NCI-H774 (cell line): ENCODE measurements at places on chromosomes 2 and 18.

DNA sequence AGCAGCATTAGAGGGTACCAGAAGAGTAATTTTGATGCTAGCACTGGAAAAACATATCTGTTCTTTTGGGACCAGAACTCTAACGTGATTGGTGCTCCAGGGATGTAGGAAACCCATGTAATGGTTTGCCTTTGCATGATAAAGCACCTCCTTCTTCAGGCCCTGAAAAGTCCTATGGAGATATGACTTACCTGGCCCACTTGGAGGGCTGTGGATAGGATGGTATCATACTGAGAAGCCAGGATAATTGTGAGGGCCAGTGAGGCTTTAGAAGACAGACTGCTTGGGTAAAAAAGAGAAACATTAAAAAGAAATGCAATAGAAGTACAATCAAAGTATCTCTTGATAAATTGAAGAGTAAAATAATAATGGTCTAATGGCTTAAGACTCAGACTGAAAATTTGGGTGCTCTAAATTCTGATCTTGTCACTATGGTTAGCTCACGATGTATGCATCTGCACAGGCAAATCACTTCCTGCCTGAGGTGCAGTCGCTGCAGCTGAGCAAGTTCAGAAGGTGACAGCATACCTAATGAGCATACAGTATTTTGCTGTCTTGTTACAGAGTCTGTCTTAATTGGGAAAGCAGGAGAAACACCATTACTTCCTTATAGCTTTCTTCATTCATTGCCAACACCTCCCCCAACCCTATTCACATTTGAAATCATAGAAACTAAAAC lies 371.5 kb downstream of the NUP35 start:
- no peak for DNase-seq

DNA sequence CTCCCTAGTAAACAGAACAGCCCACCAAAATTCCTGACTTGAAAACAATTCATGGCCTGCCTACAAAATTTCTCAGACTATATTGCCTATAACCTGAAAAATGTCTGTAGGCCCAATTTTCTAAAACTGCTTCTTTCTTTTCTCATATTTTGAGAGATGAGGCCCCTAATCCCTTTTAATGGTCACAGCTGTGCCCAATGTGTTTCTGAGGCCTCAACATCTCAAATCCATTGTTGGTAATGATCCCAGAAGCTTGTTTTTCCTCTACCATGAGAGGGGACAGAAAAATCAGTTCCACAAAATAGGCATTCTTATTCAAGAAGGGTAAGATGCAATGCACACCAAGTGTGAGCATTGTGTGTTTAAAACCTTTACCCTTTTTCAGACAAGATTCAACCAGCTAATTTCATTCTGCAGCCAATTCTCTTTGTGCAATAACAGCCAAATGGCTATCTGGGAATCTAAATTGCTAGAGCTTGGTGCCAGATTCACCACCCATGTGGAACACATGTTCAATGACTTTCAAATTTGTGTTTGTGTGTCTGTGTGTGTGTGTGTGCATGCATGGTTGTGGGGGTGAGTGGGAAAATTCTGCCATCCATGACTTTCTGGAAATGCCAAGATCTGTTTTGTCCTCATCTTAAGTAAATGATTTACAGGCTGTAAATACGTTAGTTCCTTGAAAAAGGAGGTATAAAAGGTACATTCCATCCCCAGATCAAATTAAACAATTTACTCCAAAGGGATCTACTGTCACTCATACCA lies 319.5 kb downstream of the TNS1 start:
- no peak for DNase-seq

DNA sequence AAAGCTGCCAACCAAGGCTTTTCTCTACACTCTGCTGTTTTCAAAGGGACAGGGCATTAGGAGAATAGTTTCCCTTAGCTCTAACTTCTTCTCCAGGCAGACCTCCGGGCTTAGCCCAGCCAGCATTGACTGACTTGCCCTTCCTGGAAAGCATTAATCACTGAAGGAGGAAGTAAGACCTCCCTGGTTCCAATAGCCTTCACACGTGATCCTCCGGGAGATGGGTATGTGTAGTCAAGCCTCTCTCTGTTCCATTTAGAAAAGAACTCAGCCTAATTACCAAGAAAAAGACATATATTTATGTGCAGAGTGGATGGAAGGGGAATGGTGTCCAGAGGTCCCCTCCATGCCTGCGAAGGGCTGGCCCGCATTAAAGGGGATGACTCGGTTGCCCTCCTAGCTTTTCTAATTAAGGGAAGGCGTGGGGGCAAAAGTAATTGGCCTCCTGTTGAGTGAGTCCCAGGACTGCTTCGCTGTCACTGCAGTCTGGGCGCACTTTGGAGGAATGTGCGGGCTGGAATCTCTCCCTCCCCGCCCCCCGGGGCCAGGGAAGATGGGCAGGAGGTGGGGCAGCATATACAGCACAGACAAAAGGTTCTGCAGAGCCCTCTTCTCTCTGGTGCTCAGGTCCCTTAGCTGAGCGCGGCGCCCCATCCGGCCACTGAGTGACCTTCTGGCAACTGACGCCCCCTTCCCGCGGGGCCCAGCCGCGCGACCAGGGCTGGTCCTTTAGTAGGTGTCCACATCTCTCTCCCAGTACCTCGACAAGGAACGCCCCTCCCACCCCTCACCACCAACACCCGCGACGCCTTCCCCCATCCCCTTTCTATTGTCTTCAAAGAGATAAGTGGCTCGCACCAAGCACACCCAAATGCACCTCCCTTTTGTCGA lies 686.0 kb downstream of the NRXN1 start:
- no peak for DNase-seq

- DNase-seq = no peak
Measured at GRCh38 chr18:2853173-2853925, 6.5 kb downstream of the EMILIN2 start.

DNA sequence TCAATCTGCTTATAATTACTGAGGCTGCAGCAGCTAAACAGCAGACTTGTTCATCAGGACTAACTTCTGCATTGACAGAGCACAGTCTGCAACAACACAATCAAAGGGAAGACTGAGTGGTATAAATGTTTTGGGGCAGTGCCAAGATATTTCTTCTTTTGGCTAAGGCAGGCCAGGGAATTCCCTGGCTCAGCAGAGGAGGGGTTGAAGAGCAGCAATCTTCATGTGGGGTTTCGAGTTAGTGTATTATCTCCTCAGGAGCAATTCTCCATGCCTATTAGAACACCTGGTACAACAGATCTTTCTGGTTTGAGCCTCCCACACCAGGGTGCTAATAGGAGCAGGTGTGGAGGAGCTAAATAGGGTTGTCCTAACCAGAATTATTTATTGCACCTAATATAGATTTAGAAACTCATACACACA lies 103.0 kb upstream of the STK17B start:
- DNase-seq = peak; percentile 12

DNA sequence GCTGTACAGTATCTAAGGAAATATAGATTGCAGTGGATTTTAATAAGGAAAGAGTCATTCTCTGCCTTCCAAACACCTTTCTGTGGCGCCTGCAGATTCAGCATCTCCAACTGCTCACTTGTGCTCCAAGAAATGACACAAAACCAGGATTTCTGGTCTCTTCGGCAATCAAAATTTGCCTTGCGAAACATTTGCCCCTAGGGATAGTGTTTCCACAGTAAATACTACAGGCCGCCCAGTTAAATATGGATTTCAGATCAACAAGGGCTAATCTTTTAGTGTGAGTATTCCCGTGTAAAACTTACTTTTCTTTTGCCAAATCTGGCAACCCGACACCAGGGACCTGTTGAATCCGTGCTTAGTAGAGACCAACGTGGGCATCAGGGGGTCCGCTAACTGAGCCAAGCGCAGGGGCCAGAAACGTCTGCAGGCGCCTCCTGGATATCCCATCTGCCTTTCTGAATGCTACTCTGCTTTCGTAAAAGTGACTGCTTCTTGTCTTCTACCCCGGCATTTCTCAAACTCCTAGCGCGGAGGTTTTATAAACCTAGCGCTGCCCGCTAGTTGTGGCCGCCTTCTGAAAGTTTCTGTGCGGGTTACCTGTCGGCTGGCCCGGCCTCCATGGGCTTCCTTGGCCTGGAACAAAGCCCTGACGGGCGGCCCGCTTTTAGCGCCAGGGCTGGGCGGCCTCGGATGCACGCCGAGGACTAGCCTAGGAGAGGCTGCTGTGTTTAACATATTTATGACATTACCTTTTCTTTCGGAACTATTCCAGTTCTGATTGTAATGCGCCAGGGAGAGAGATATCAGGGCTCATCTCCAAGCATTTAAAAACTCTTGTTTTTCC lies 2.5 kb downstream of the CYP1B1 start:
- DNase-seq = no peak

GRCh38 chr18:23244401-23244800 lies 109.1 kb downstream of the CABLES1 start:
- DNase-seq = no peak

- peak; percentile 33 for DNase-seq
Measured at GRCh38 chr2:137000811-137001210, 235.5 kb downstream of the THSD7B start.

DNA sequence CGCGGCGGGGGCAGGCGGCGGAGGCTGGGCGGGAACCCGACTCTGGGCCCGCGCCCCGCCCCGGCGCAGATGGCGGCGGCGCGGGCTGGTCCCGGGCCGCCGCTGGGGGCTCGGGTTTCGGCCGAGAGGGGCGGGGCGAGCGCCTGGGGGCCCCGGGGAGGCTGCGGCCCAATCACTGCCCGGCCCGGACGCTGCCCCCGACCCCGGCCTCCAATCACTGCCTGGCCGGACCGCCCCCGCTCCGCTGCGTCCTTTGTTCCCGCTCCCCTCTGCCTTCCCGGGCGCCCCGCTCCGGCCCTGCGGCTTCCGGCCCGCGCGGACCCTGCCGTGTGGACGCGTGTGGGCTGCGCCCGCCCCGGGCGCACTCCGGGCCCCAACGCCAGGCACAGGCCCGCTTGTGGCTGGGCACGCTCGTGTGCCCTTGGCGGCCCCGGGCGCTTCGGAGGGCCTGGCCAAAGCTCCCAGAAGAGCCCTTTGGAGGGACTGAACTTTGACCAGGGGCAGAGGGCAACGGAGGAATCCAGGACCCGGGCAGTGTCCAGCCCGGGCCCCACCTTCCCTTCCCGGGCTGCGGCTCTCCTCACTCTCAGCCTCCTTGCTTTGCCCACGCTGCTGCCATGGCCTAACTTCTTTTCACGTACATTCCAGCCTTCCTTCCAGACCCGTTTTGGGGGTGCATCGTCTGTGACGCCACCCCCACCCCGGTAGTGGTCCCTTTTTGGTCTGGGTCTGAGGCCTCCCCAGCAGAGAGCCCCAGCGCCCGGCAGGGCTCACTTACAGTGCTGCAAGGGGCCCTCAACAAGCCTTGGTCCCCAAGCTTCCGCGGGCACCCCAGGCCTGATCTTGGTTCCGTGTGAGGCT lies 27.1 kb upstream of the PTMA start:
- peak; percentile 77 for DNase-seq

GRCh38 chr2:11572996-11573395 lies 39.2 kb downstream of the GREB1 start:
- no peak for DNase-seq

DNA sequence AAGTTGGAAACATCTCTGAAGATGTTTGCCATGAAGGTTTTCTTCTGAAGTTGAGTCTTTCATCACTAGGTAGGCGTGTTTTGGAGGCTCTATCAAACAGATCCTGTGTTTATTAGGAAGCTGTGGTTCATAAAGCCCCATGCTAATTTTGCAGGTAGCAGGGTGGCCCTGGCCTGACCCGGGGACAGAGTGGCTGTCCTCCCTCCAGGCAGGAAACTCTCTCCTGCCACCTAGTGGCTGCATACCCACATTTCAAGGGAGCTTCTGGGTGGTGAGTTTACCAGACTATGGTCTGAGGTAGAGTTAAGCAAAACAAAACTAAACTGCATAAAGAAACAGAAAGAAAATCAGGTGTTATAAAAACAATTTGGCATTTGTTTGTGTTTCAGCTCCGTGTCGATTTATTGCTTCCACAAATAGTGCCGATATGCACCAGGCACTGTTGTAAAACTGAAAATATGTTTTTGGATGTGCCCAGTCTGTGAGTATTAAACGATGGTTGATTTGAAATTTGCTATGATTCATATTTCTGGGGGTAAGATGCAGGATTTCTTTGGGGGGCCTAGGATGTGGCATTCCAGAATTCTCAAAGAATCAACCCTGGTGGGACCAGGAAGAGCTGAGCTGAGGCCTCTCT lies 26.0 kb upstream of the IL37 start:
- peak; percentile 40 for DNase-seq

DNA sequence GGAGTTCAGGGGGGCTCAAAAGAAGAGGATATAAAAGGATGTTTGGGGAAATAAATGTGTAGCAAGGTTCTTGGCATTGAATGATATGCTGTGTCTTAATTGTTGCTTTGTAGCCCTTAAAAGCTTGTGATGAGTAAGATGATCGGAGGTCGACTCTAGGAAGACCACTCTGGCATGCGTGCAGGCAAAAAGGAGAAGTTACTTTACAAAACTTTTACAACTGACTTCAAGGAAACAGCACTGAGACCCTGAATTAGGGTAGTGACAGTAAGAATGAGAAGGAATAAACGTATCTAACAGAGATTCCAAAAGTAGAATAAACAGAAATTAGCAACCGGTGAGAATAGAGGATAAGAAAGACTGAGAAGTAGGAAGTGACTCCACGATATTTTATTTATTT lies 228.7 kb upstream of the TANK start:
- DNase-seq = no peak

GRCh38 chr2:108615480-108616090 lies 81.3 kb downstream of the LIMS1 start:
- no peak for DNase-seq

- no peak for DNase-seq
Measured at GRCh38 chr2:58918141-58918540, 677.0 kb upstream of the FANCL start.

DNA sequence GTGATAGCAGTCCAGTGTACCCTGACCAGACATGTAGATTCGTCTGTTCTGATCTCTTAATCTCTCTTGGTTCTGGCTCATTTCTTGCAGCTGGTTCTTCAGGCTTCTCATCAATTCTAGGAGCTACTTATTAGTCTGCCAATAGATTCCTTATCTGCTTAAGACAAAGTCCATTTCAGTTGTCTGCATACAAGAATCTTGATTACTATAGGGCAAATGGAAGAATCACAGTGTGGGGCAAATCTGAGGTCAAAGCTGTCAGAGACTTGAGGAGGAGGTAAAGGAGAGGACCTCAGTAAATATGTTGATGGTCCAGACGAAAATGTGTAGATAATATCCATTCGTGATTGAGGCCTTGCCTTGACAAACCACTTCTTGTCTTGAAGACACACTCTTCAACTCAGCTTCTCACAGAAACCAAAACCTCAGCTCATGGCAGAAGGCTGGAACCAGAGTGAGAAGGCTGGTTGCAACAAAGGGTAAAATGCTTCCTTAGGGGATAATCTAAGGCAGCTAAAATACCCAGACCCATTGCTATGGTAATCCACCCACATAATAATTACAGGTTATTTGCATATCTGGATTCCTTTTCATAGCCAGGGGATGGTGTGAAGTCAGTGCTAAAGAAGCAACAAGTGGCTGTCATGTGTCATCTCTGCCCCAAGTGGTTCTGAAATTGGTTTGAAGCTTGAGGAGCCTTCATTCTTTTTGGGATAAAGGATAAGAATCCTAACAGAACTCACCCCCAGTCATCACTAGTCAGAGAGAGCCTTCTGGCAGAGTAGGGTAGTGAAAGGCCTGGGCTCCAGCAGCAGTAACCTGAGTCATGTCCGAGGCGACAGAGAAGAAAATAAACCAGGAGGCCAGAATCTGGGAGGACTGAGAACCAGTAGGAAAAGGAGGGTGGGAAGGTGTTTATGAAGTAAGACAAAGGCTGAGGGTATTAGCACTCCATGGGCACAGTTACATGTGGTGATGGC lies 29.2 kb upstream of the PELI1 start:
- no peak for DNase-seq

- no peak for DNase-seq
Measured at GRCh38 chr18:52541056-52541455, 201.1 kb downstream of the DCC start.
